ENCODE measurements at places on chromosomes 13 and 19.

GRCh38 chr19:33868076-33868735 lies 71.5 kb downstream of the KCTD15 start:
- DNase-seq, result no peak

DNA sequence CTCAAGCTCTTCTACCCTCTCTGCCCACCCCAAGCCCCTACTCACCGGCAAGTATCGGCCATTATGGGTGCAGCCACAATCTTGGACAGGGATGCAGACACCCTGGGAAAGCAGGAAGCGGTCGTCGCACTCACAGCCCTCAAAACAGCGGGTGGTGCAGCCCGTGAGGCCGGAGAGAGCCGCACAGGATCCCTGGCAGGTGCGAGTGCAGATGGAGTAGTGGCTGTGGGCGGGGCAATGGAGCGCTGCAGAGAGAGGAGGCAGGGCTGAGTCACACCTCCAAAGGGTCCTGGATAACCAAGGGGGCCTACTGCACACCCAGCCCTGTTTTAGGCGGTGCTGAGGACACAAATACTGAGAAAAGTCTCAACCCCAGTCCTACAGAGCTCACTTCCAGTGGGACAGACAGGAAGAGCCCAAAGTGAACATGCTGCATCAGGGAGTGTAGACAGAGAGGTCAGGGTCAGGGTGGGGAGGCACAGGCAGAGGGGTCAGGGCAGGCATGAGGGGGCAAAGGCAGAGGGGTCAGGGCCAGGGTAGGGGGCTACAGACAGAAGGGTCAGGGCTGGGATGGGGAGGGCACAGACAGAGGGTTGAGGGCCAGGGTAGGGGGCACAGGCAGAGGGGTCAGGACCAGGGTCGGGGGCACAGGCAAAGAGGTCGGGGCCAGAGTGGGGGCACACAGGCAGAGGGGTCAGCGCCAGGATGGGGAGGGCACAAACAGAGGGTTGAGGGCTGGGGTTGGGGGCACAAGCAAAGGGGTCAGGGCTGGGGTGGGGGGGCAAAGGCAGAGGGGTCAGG lies 24.2 kb upstream of the FBL start:
- DNase-seq, result no peak

DNA sequence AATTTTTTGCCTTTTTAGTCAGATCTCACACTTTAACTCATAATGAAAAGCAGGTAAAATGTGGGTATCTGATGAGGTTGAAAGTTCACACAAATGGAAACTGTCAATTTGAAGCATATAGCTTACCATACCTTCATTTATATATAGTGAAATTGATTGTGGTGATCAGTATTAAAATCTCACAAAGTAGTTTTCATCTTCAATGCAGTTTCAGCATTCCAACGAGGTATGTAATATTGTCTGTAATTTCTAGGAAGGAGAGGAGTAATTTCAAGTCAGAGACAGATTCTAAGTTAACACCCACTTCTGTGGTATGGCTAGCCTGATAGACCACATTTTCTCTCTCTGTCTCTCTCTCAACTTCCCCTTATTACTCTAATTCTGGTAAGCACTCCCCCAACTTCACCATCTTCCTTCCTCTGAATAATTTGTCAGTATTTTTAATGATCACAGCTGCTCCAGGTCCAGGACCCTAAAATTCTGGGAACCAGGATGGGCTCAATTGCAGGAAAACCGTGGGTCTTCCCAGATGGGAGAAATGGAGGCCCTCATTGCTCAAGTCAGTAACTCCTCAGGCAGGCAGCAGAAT lies 455.7 kb downstream of the FGF9 start:
- no peak for DNase-seq

- DNase-seq, result no peak
These were observed 29.0 kb downstream of the LILRB4 start for GRCh38 chr19:54691582-54692297.

DNA sequence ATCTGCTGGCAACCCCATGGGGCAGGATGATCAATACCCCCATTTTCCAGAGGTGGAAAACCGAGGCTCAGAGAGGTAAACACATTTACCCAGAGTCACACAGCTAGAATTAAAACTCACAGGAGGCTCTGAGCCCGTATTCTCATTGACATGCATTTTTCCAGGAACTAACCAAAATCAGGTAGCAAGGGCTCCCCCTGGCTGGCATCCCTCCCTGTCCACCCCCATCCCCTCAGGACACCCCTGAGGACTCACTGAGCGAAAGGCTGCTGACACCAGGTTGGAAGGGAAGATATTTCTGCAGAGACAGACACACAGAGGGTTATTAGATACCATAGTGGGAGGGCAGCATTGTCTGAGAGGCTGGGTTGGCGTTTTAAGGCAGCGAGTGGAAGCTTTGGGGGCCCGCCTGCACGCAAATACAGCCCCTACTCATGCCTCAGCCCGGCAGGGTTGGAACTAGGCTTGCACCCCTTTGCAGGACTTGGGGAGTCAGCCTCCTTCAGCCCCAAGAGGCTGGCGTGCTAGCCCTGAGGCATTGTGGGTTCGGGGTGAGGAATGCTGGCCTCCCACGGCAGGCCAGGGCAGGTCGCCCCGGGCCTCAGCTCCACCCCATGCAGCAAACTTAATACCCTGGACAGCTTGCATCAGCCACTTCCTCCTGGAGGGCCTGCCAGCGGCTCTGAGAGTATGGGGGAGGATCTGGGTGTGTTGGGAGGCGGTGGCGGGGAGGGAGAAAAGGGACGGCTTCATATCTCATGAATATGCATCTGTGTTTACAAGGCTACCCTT lies 3.9 kb downstream of the SLC1A5 start:
- DNase-seq, result peak; percentile 81

DNA sequence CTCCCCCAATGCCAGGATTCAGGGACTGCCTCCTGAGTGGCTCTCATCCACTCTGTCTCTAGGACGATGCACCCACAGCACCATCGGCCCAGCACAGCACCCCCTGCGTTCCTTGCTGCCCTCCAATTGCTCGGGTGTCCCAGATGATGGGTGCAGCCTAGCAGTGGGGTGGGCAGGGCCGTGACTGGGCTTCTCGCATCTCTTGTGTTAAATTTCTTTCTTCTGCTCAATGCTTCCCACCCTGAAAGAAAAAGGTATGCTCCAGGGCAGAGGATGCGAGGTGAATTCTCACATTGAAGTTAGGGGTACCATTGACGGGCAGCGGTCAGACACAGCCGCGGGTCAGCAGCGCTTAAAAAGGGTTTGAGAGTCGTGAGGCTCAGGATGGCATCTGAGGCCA lies 232.4 kb upstream of the SGCG start:
- DNase-seq, result no peak

- DNase-seq, result no peak
These were observed 15.5 kb upstream of the ZBTB7A start for GRCh38 chr19:4082172-4082571.

GRCh38 chr19:48735031-48735615 lies 5.3 kb downstream of the RASIP1 start:
- no peak for DNase-seq

- peak; percentile 20 for DNase-seq
These were observed 71.9 kb upstream of the UBL3 start for GRCh38 chr13:29922281-29922821.

GRCh38 chr13:26010487-26011207 lies 41.2 kb downstream of the SHISA2 start:
- no peak for DNase-seq

DNA sequence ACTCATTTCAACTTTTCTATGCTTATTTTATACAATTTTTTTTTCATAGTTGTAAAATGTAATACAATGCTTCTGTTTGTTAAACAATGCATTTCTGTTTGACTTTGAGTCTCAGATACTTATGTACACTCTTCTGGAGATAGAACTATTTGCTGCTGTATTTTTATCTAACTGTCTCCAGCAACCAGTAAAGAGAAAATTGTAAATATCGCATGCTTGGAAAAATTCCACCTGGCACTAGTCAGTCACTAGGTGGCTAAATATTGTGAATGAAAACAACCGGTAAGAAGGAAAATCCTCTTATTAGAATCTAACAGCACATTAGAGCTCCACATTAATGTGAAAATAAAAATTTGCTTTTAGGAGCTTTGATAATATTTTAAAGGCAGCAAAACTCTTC lies 876.5 kb downstream of the PCDH9 start:
- no peak for DNase-seq

- no peak for DNase-seq
These were observed 82.6 kb downstream of the NUFIP1 start for GRCh38 chr13:44906713-44907112.

DNA sequence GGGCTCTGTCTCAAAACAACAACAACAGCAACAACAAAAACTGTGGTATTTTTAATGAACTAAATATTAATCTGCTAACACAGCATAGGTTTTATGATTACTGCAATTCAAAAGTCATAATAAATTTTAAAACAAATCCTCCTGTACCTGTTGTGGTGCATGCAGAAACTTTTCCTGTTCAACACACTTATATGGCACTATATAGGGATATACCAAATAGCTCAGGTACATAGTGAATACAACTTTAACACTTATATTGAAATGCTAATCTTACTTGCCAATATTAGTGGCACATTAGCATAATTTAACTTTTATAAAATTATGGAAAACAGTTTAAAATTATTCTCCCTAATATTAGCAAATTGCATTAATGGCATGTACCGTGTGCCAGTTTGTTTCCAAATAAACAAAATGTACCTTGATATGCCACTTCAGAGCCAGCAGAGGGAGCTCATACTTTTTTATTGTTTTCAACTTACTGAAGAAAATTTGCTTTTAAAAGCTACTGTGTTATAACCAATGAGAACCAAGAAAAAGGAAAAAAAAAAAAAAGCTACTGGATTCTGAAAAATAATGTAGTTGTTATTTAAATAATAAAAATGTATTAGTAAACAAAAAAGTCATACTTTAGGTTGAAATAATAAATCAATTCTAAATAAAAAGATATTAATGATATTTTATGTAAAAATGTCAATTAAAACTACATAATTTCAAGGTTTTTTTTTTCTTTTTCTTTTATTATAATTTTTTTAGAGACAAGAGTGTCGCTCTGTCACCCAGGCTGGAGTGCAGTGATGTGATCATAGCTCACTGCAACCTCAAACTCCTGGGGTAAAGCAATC lies 18.0 kb upstream of the RBM26 start:
- DNase-seq, result no peak

GRCh38 chr19:15354566-15355296 lies 22.4 kb upstream of the BRD4 start:
- DNase-seq, result no peak

GRCh38 chr19:27759896-27760295 lies 1453.1 kb downstream of the UQCRFS1 start:
- DNase-seq, result no peak

GRCh38 chr19:58558066-58558622 lies at the start of gene UBE2M:
TSS of gene UBE2M (minus strand) at chr19:58558611. CDS start at chr19:58558381, 230 bp downstream.
- DNase-seq, result peak; percentile 76

- DNase-seq, result no peak
These were observed 56.9 kb downstream of the LACC1 start for GRCh38 chr13:43936647-43937046.

DNA sequence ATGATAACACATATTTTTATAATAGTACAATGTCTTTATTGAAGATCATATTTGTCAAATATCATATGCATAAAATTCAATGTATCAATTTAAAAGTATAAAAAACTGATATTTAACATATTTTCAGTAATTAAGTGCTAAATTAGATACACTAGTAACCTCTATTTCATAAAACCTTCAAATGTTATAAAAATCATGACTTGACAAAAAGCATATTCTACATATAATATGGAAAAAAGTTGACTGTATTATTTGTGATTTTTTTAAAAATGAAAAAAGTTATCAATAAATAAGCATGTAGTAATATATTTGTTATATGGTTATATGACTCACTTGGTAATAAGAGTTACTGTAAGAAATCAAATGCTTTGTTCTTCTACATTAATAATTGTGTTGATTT lies 356.9 kb downstream of the DIAPH3 start:
- DNase-seq, result no peak

DNA sequence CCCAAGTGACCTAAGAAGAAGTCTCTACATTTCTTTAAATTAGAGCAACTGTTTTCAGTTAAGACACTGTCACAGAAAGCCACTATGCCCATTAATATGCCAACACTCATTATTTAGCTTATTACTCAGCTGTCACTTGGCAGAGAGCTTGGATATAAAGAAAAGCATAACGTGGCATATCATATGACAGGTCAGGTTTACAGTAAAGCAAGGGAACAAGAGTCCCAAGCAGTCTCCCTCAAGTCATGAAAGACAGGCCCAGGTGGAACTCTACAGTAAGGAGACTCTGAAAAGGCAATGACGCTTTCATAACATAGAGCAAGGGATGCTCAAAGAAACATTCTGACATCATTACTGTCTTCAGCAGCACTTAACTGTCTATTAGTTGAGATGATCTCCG lies 6.3 kb downstream of the LHFPL6 start:
- DNase-seq, result no peak

DNA sequence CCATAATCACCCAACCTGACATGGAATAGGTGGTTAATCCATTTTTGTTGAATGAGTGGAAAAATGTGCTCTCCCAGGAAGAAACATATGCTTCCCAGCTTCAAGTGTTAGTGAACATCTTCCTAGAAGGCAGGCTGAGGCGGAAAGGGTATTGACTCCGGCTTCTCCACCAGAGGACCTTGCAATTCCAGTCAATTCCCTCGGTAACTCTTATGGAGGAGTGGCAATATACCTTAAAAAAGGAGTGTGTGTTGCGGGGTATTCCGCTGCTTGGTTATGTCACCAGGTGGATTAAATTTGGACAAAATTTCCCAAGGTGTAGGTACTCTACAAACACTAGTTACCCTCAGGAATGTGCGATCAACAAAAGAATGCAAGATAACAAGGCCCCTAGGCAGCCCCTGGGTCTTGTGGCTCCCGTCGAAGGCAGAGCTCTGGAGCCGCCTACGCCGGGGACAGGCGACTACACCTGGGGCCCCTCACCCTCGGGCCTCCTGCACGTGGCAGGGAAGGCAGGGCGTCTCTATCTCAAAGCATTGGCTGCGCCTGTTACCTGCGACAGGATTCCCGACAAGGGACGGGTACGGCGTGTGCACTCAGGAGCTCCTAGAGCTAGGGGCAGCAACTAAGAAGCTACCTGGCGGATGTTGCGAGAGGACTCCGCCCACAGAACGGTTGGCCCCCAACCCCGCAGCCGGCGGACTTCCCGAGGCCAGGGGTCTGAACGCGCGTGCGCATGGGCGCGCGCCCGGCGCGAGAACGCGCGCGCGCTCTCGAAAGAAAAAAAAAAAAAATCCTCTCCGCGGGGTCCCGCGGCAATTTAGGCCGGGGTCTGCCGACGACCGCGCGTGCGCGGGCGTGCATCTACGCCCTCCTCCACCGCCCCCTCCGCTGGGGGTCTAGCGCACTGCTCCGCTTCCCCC lies at the start of gene WDR87:
Gene WDR87 (minus strand): TSS at position 649 of the 923 bp plus-strand sequence. CDS start 8,355 bp downstream, outside the sequence.
- peak; percentile 34 for DNase-seq

- DNase-seq, result peak; percentile 10
These were observed 76.1 kb downstream of the TEX26 start for GRCh38 chr13:31008400-31009115.

- DNase-seq, result no peak
These were observed 200 bp downstream of the MLLT1 start for GRCh38 chr19:6279620-6279930.

DNA sequence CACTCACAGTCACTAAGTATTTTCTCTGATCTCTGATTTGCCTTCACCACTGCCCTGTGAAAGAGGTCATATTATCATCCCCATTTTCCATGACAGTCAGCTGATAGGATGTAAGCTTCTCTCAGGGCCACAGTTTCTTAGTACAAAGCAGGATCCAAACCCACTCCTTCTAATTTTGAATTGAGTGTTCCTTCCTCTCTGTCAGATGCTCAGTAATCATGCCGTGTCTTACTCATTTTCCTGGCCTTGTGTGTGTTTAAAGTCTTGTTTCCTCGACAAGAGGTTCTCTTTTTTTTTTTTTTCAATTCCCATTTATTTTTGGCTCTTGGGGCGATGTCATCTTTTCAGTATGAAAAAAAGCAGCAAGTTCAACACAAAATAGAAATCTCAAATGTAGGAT lies 72.3 kb downstream of the NAA16 start:
- no peak for DNase-seq

GRCh38 chr13:26819046-26819445 lies 58.5 kb upstream of the GPR12 start:
- DNase-seq, result no peak

Data from activated CD4-positive, alpha-beta T cell treated with anti-CD3 and anti-CD28 coated beads for 48 hours (primary cell).